ENCODE measurements at places on chromosomes 2 and 18.

DNA sequence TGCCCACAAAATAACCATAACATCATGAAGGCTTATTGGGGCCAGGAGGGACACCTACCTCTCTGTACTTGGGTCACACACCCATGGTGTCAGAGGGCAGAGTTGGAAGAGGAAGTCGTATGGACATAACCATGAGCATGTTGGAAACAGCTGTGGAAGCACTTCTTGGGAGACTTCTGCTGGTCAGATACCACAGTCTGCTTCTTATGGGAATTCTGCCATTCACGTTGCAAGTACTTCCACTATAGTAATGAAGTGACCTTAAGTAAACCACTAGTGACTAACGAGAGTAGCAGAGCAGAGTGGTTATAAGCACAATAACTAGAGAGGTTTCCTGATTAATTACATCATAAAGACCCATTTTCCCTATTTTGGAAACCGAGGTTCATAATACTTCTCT, 61.1 kb upstream of the TFPI start:
- DNase-seq, result no peak

- no peak for DNase-seq
These were observed 24.6 kb downstream of the TANC1 start for GRCh38 chr2:158993030-158993429.

GRCh38 chr2:229111744-229112143, 159.3 kb downstream of the PID1 start:
- DNase-seq, result no peak

GRCh38 chr2:21696900-21697299, 573.1 kb downstream of the TDRD15 start:
- no peak for DNase-seq

- DNase-seq, result no peak
These were observed 42.1 kb downstream of the ZC3H6 start for GRCh38 chr2:112317303-112318158.

DNA sequence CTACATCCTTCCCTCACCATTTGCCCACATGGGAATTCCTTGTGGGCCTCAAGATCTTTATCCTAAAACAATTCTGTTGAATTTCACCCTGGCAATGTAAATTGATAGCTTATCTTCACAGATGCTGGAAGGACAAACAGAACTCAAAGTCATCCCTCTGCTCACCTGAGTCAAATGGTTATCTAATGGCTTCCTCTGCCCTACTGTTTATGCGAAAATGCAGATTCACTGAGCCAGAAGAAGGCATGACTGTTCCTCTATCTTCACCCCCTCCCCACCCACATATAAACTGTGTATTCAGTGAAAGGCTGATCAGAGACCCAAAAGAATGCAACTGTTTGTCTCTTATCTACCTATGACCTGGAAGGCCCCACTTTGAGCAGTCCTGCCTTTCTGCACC, 43.9 kb upstream of the VWA3B start:
- no peak for DNase-seq

DNA sequence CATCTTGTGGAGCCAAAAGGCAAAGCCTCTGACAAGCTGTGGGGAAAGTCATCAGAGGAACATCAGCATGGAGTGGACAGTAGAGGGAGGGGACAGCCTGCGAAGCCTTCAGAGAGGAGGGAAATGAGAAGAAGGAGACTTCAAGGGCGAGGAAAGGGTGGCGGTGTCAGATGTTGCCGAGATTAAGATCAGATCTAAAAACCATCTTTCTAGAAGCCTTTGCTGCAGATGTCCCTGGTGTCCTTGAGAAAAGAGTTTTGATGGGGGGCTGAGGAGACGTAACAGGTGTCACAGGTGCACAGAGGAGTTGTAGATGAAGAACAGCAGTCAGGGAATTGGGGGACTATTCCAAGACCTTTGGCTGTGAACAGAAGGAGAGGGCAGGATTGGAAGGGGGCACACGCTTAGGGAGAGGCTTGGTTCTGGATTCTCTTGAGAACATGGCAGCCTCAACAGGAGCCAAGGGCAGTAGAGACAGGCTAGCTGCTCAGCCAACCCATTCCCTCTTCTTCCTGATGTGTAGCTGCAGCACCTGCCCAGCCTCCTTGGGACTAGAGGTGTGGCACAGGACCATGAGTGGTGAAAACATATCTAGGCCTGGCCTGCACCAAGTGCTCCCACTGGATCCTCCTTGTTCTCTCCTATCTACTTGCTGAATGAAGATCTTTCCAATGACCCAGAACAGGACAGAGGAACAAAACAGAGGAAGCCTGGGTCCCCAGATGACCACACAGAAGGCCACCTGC, 22.7 kb upstream of the NCL start:
- DNase-seq, result no peak

DNA sequence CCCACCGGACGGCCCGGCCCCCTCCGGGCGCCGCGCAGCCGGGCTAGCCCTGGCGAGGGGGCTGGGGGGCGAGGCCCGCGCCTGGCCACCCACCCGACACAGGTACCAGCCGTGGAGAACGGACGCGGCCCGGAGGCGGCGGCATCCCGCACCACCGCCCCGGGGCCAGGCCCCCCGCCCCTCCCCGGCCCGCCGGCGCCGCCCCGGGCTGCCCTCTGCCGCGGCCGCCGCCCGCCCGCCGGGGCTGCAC, 405 bp downstream of the SOS1 start:
- no peak for DNase-seq

GRCh38 chr18:46211816-46212215, 107.6 kb downstream of the HAUS1 start:
- no peak for DNase-seq

GRCh38 chr2:160064916-160065315, 2.5 kb upstream of the PLA2R1 start:
- DNase-seq, result no peak

DNA sequence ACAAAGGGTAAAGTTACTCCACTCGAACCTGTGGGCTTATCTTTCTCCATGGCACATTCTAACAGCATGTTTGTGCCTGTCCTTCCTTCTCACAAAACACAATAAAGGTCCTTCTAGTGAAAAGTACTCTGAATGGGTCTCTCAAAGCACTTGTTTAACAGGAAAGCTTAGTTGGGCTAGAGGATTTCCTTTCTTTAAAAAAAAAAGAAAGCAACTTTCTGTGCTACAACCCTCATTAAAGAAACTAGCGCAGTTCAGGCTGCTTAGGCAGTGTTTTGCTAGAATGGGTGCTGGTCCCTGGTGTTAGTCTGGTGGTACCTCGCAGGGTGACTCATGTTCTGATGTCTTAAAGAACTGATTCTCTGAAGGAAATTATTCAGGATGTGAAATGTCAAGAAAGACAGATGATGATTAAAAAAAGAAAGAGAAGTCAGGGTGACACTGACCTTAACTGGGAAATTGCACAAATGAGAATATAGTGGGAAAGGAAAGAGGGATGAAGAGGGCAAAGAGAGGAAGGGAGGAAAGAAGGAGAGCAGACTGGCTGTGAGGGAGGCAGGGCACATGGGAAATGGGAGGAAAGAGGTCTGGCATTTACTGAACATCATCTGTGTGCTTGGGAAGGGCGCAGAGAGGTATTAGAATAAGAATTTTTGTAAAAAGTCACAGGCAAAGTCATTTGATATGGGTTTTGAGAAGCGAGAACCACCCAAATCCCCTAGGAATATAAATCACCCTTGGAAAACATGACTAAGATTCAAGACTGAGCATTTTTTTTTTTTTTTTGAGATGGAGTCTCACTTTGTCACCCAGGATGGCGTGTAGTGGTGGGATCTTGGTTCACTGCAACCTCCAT, 74.9 kb downstream of the ATP8B1 start:
- DNase-seq, result no peak

DNA sequence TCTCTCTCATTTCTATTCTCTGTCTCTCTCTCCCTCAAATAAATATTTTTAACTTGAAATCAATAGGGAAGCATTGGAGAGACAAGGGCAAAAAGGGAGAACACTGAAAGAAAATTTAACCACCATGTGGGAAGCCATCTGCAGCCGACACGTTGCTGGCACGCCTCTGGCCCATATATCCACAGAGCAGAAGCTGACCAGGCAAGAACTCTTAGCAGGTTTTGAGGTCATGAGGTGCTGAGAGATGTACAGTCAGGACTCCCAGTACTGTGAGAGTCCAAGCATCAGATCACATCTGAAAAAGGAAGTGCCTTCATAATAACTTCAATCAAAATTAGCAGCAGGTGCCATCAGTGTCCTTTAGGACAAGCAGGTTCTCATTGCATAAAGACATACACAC, 156.6 kb downstream of the AKAIN1 start:
- no peak for DNase-seq

- DNase-seq, result no peak
These were observed 197.2 kb downstream of the HDAC4 start for GRCh38 chr2:239203443-239204135.

DNA sequence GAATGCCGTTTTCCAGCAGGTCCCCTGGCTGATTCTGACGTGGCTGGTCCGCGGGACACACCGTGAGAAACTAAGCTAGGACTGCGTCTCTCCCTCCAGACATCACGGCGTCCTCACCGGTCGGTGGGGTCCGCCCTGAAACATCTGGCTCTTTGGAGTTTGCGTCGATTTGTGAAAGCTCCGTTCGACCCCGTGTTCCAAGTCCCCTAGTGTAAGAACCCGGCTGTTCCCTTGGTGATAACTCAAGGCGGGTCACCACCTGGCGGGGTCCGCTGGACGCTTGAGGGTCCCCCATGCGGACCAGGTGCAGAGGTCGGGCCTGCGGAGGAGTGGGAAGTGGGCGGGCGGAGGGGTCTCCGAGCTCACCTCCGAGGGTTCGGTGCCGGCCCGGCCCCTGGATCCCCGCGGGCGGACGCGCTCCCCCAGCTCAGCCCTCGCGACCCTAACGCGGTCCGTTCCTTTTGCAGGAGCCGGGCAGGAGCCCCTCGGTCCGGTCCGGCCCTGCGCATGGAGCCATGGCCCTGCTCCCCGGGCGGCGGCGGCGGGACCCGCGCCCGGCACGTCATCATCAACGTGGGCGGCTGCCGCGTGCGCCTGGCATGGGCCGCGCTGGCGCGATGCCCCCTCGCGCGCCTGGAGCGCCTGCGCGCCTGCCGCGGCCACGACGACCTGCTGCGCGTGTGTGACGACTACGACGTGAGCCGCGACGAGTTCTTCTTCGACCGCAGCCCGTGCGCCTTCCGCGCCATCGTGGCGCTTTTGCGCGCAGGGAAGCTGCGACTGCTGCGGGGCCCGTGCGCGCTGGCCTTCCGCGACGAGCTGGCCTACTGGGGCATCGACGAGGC, 65.6 kb downstream of the KCNG2 start:
- DNase-seq, result no peak

DNA sequence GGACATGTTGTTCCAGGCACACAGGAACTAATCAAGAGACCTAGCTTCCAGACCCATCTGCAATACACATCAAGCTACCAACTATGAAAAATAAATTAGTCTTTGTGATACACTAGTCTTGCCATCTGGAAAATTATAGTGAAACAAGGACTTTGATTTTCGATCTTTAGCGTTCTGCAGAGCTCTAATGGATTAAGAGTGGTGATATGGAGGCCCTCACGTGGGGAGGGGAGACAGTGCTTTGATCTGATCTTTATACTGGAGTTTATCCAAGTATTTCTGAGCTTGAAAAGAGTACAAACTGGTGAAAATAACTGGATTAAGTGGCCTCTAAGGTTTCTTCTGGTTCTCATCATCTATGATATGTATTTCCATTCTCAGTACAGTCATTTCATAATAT, 273.4 kb upstream of the CDH7 start:
- no peak for DNase-seq

- DNase-seq, result no peak
These were observed 287.8 kb upstream of the CCDC68 start for GRCh38 chr18:55247032-55247431.

GRCh38 chr2:148298196-148298595, 277.3 kb downstream of the MBD5 start:
- DNase-seq, result no peak

GRCh38 chr2:61557381-61557780, 19.2 kb upstream of the XPO1 start:
- DNase-seq, result no peak

DNA sequence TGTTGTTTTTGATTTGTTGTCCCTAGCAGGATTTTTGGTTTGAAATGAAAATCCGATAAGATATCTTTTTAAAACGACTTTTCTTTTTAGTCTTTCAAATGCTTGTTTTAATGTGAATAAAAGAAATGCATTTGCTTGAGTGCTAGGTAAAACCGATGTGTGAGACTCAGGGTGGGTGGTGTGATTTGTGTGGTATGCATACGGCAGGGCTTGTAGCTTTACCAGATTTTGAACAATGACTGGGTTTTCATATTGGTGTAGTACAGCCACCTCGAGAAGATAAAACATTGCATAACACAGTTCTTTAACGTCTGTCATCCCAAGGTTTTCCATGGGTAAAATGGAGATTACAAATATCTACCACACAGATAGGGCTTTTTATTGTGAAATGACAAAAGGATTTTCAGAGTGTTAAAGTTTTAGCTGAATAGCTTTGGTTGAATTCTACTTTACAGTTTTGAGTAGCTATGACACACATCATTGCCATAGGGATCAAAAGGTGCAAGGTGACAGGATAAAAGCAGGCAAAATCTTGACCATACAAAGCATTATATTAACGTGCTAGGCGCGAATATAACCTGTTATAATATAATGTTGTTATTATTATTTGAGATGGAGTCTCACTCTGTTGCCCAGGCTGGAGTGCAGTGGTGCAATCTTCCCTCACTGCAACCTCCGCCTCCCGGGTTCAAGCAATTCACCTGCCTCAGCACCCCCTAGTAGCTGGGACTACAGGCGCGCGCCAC, 824 bp upstream of the ZNF638 start:
- DNase-seq, result no peak

GRCh38 chr2:22854588-22854987, 530.4 kb upstream of the KLHL29 start:
- no peak for DNase-seq

- no peak for DNase-seq
These were observed 213.8 kb downstream of the SH3BP4 start for GRCh38 chr2:235165631-235166030.

DNA sequence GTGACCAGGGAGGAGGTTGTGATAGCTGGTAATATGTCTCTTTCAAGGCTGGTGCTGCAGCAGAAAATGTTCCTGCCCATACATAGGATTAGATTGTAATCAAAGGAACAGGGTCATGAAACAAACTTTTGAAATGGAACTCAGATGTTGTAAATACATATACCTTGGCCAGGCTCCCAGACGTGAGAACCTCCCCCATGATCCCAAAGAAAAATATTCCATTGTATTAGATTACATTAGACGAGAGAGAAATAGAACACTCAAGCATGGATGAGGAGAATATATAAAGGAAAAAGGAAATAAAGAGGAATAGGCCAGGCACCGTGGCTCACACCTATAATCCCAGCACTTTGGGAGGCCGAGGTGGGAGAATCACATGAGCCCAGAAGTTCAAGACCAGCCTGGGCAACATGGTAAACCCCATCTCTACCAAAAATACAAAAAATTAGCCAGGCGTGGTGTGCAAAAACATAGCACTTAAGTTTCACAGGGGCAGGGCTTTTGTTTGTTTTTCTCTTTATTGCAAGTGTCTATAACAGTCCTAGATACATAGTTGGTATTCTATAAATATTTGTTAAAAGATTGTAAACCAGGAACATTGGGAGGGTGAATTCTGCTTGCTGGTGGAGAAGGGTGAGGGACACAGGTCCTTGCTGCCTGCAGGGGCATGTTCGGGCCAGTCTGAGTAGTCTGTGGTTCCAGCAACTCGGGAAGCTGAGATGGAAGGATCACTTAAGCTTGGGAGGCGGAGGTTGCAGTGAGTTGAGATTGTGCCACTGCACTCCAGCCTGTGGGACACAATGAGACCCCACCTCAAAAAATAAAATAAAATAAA, 52.8 kb downstream of the RPL37A start:
- no peak for DNase-seq

GRCh38 chr2:66561645-66562303, 126.8 kb downstream of the MEIS1 start:
- no peak for DNase-seq

- no peak for DNase-seq
These were observed 51.6 kb upstream of the CPO start for GRCh38 chr2:206887745-206888144.

- DNase-seq, result no peak
These were observed 90.3 kb downstream of the DHRS9 start for GRCh38 chr2:169159686-169160085.
